NCI-H1092 (cell line): ENCODE measurements at places on chromosomes 11 and 22.

GRCh38 chr22:50507421-50507990, at the start of gene LMF2:
TSS of gene LMF2 (minus strand) at chr22:50507702. CDS start at chr22:50507675, 27 bp downstream.
- peak; percentile 55 for DNase-seq

- DNase-seq: no peak
These were observed 12.5 kb upstream of the CHST1 start for GRCh38 chr11:45677770-45678512.

DNA sequence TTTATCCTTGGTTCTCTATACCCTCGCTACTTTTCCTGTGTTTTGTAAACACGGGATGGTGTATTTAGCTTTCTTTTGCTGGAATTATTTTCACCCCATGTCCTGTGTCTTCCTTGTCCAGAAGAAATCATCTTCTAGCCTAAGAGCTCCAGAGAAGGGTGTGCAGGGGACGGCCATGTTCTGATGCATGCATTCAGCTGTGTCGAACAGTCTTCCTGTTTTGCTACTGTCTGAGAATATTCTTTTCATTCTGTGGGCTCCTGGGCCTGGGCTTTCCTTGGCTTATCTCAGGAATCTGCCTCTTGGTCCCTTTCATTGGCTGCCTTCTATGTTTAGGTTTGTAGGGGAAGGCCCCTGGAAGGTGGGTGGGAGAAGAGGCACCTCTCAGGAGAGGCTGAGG, 10.6 kb upstream of the PLET1 start:
- no peak for DNase-seq

DNA sequence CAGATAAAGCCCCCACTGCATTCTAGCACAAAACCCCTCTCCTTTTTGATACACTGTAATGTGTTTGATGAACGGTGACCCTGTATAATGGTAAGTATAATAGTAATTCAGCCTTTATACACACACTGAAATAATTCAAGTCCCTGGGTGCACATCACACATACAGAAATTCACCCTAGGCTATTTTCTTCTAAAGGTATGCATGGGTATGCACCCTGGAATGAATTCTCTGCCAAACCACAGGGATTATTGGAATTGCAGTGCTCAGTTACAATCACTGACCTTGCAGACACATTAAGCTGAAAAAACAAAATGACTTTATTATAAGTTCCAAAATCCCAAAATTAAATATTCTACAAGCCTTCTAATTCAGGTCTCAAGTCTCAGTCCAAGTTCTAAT, 245.9 kb upstream of the FAT3 start:
- DNase-seq: no peak

- no peak for DNase-seq
These were observed 108.8 kb upstream of the CD44 start for GRCh38 chr11:35029979-35030682.
